ENCODE measurements at places on chromosomes 13 and 19. TPM values are rescaled to one million over a fixed set of nuclear protein-coding genes. Genes with fewer than 3 reads are reported as not detected.
A peak's percentile ranks its signal among the peaks of the same experiment; 100 is the strongest.

The CYP4F12 gene
- 3.1 TPM for total RNA-seq

DNA sequence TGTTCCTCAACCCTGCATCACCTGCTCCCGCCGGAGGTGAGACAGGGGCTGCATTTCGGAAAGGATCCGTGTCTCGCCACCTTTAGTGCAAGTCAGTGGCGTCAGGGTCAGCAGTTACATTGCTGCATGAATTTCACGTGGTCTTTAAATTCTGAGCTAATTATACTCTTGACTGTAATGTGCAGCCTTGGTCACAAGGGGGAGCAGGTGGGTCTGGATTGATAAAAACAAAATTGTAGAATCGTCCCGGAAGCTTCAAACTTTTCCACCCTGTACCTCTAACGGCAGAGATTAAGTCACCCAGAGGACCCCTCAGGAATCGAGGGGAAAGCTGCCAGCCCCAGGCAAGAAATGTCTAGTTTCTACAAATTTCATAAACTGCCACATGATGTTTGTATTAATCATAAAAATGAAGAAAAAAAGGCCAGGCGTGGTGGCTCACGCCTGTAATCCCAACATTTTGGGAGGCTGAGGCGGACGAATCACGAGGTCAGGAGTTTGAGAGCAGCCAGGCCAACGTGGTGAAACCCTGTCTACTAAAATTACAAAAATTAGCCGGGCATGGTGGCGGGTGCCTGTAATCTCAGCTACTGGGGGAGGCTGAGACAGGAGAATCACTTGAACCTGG is 20.2 kb downstream of the BBC3 start:
- peak overlapping the region; percentile 96 for H3K27ac ChIP-seq
- no peaks in the 10 kb centered on the region for H3K27me3 ChIP-seq
- H3K4me1 ChIP-seq = peaks cover 10% of the 10 kb centered on the region
- H3K36me3 ChIP-seq = peaks cover 14% of the 10 kb centered on the region
- peak overlapping the region; percentile 21 for H3K4me3 ChIP-seq
- peak; percentile 66 for DNase-seq

DNA sequence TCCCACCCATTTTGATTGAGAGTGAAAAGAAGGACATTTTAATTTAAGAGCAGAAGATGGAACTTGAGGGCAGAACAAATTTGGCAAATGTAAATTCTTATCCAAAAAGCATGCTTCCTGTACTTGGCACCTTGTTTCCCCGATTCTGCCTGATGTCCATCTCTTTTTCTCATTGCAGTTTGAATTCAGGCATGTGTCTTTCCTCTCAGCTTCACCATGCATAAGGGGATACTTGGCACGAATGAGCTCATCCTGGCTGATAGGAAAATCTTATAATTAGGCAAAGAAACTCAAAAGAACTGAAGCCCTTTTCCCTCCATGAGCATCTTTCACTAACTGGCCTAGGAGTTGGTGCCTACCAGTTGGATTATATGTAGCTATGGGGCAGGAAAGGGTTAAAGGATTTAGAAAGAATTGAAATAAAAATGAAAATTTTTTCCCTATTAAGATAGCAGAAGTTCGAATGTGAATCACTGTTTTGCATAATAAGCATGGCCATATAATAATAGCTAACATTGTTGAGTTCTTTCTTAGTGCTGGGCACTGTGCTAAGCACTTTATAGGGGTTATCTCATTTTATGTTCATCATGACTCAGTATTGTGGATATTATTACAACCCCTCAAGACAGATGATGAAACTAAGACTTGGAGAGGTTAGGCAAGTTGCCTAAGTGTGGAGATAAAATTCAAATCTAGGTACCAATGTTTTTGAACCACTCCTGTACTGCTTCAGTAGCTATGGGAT is 386.6 kb downstream of the KCNRG start:
- no peaks in the 10 kb centered on the region for H3K4me1 ChIP-seq
- DNase-seq = no peak
- no peak overlapping the region for H3K27ac ChIP-seq
- no peaks in the 10 kb centered on the region for H3K36me3 ChIP-seq
- peaks cover 2% of the 10 kb centered on the region for H3K27me3 ChIP-seq
- no peak overlapping the region for H3K4me3 ChIP-seq

DNA sequence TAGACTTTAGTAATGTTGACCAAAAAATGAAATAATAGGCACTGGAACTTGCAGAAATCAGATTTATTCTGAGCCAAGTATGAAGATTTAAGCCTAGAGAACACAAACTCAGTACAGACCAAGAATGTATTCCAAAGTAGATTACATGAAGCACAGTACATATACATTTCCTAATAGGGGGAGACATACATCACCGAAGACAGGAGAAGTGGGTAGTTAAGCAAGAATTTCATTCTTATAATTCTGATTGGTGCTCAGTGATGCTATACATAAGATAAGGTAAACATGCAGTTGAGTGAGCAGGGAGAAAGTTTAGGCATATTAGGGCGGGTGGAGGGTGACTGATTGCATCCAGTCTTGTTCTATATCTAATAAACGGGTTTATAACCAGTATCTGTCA is 2218.8 kb downstream of the PCDH9 start:
- H3K27me3 ChIP-seq = no peaks in the 10 kb centered on the region
- DNase-seq = no peak
- H3K4me3 ChIP-seq = no peak overlapping the region
- H3K4me1 ChIP-seq = no peaks in the 10 kb centered on the region

DNA sequence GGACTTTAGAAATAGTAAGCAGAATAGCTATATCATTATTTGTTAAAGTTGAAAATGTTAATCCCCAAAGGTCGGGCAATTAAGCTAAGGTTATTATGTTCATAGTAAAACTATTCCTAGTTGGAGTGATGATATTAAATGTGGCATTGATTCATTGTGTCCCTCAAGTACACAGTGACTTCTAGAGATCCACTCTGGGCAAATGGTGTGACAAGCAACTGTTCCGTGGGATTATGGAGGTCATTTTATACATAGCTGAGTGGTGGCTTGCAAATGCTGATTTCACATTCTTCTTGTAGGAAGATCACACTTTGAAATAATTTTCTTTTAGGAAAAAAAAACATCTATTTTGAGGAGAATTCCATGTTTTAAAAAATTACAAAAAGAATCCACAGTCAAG is 317.8 kb downstream of the ATP8A2 start:
- H3K36me3 ChIP-seq = no peaks in the 10 kb centered on the region
- no peak overlapping the region for H3K4me3 ChIP-seq
- no peak overlapping the region for H3K27ac ChIP-seq
- H3K27me3 ChIP-seq = peaks cover 5% of the 10 kb centered on the region
- H3K4me1 ChIP-seq = no peaks in the 10 kb centered on the region
- no peak for DNase-seq

DNA sequence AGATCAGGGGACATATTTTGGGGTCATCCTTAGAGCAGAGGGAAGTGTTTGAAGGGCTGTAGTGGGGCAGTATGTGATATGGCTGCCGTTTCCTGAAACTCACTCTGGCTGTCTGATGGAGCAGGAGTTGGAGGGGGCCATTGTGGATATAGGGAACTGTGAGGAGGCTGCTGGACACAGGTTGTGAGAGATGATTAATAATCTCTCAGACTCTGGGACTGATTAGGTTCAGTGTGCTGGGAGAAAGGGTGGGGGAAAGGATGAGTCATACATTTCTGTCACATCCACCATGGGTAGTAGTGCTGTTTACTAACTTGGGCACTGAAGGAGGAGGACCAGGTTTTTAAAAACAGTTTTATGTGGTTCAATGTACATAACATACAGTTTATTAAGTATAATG is 4.8 kb downstream of the B3GLCT start:
- DNase-seq = no peak
- no peaks in the 10 kb centered on the region for H3K36me3 ChIP-seq
- no peak overlapping the region for H3K4me3 ChIP-seq
- no peaks in the 10 kb centered on the region for H3K27me3 ChIP-seq

GRCh38 chr13:64477146-64477545 is 2753.0 kb downstream of the PCDH9 start:
- H3K36me3 ChIP-seq = no peaks in the 10 kb centered on the region
- no peak overlapping the region for H3K4me3 ChIP-seq

DNA sequence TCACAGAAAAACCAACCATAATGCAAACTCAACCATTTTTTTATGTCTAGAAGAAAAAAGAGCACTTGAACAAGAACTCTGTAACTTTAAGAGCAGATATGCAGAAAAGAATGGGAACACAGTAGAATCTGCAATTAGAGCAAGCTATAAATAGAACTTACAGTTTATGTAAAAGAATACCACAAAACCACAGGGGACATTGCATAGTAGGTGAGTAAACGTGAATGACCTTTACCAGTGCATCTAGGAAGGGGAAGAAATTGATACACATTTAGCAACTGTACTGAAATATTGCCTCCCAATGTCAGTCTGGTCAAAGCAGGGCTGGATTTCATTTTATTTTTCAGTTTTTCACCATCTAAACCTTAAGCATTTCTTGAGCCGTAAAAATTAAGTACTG is 242.2 kb upstream of the EDNRB start:
- peaks cover 2% of the 10 kb centered on the region for H3K4me1 ChIP-seq
- no peak overlapping the region for H3K4me3 ChIP-seq
- no peaks in the 10 kb centered on the region for H3K36me3 ChIP-seq
- H3K27ac ChIP-seq = no peak overlapping the region
- DNase-seq = no peak

GRCh38 chr13:42990291-42991232 is 1.5 kb downstream of the EPSTI1 start:
- H3K4me3 ChIP-seq = peak overlapping the region; percentile 90
- H3K36me3 ChIP-seq = peaks cover 42% of the 10 kb centered on the region
- no peak for DNase-seq
- H3K27ac ChIP-seq = peak overlapping the region; percentile 99

- H3K4me3 ChIP-seq = no peak overlapping the region
- no peak overlapping the region for H3K27ac ChIP-seq
- H3K4me1 ChIP-seq = no peaks in the 10 kb centered on the region
- H3K36me3 ChIP-seq = no peaks in the 10 kb centered on the region
- no peaks in the 10 kb centered on the region for H3K27me3 ChIP-seq
Measured at GRCh38 chr13:37485756-37486155, 112.8 kb downstream of the POSTN start.

DNA sequence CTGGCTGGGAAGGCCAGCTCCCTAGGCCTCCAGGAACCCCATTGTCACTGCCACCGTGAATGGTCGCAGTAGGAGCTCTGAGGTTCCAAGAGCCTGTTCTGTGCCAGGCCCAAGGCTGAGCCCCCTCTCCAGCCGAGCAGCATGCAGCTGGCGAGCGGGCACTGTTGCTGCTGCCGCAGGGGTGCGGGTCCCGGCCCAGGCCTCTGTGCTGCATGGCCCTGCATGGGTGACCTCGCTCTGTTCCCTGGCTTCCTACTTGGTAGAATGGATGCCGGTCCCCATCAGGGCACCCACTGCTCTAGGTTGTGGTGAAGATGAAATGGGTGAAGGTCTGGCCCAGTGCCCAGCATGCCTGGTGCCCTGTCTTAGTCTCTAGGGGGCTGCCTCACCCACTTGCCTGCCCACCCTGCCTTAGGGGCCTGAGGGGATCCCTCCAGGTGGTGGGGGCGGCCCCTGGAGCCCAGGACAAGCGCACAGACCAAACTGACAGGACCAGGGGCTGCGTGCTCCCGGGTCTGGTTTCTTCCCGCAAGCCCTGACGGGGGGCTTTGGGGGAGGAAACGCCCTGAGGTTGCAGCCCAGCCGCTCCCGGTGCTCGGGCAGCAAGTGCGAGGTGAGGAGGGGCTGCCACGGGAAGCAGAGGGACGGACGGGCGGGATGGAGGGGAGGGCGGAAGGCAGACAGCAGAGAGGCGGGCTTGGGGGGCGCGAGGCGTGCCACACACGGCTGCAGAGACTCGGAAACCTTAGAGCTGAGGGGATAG is 8.7 kb upstream of the UQCR11 start:
- no peak overlapping the region for H3K27ac ChIP-seq
- DNase-seq = no peak
- H3K4me3 ChIP-seq = no peak overlapping the region
- no peaks in the 10 kb centered on the region for H3K27me3 ChIP-seq

- H3K4me3 ChIP-seq = peak overlapping the region; percentile 95
- peaks cover 35% of the 10 kb centered on the region for H3K36me3 ChIP-seq
- DNase-seq = peak; percentile 83
- no peaks in the 10 kb centered on the region for H3K27me3 ChIP-seq
- H3K27ac ChIP-seq = peak overlapping the region; percentile 92
Measured at GRCh38 chr19:36973021-36973843, 57.1 kb downstream of the ZNF568 start.

DNA sequence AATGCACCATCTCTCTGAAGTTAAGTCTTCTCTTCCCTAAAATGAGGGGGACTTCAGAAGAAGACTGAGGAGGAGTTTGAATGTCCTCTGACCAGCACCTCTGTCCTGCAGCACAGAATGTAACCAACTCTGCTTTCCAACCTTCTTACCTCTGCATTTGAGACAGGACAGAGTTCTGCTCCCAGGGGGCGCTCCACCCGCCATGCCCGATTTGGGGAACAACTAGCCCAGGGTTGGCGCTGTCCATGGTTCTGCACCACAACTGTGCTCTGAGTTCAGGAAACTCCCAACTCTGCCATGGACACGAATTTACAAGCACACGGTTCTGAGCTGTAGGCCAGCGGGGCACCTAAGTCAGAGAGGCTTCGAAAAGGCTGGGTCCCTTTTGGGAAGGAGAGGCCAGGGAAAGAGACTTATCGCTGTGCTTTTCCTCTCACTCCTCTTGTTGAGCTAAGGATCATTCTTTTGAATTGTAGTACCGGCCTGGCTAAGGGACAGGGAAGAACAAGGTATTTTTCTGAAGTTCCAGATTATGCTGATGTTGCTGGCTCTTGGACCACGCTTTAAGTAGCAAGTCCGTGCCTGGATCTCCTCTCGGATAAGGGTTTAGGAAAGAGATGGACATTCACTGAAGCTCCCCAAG is 22.2 kb downstream of the SIGLEC5 start:
- no peak overlapping the region for H3K4me3 ChIP-seq
- peak; percentile 76 for DNase-seq
- peaks cover 12% of the 10 kb centered on the region for H3K4me1 ChIP-seq
- no peak overlapping the region for H3K27ac ChIP-seq

GRCh38 chr13:76245920-76246319 is 609.8 kb downstream of the LMO7 start:
- no peaks in the 10 kb centered on the region for H3K36me3 ChIP-seq
- no peak overlapping the region for H3K4me3 ChIP-seq
- no peak for DNase-seq

- H3K27ac ChIP-seq = peak overlapping the region; percentile 78
- DNase-seq = no peak
- peak overlapping the region; percentile 93 for H3K4me3 ChIP-seq
- peaks cover 32% of the 10 kb centered on the region for H3K4me1 ChIP-seq
Measured at GRCh38 chr19:17719730-17720400, 585 bp downstream of the MAP1S start.
